ENCODE measurements at places on chromosomes 12 and 14.

DNA sequence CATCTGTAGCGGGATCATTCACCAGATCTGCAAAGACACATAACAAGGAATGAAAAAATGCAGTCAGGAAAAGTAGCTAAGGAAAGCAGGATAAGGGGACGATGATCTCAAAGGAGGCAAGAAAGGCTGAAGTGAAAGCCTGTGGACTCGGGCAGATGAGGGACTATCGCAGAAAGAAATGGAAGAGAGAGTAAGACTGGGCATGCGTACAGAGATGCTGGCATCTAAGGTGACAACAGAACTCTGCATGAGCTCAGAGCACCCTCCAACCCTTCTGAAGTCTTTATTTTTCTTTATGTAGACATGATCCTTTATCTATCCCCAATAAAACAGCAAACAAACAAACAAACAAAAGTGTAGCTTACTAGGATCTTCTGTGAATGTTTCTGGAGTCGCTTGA, 7.2 kb downstream of the MFAP5 start:
- no peak for DNase-seq

GRCh38 chr12:69661386-69661785, 37.7 kb downstream of the BEST3 start:
- DNase-seq: no peak

DNA sequence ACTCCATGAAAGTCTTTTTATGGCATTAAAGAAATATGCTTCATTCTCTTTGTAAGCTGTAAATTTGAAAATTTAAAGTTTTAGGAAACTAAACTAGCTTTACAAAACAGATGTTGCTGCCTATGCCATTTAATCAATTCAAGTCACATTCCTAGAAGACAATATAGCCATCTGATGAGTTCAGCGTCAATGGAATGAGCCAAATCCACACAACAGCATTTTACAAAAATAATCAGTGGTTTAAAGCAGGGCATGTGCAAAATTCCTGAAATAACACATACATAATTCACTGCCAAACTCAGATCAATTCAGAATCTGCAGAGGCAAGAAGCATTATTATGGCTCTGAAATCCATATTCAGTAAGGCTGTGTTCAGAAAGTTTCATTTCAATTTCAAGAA, 75.6 kb downstream of the MED13L start:
- no peak for DNase-seq

GRCh38 chr12:76312315-76312714, 35.9 kb downstream of the BBS10 start:
- DNase-seq: no peak

GRCh38 chr12:7058163-7058845, 2.2 kb upstream of the C1S start:
- no peak for DNase-seq

- DNase-seq: no peak
These were observed 4.3 kb upstream of the GPR132 start for GRCh38 chr14:105069522-105069870.

DNA sequence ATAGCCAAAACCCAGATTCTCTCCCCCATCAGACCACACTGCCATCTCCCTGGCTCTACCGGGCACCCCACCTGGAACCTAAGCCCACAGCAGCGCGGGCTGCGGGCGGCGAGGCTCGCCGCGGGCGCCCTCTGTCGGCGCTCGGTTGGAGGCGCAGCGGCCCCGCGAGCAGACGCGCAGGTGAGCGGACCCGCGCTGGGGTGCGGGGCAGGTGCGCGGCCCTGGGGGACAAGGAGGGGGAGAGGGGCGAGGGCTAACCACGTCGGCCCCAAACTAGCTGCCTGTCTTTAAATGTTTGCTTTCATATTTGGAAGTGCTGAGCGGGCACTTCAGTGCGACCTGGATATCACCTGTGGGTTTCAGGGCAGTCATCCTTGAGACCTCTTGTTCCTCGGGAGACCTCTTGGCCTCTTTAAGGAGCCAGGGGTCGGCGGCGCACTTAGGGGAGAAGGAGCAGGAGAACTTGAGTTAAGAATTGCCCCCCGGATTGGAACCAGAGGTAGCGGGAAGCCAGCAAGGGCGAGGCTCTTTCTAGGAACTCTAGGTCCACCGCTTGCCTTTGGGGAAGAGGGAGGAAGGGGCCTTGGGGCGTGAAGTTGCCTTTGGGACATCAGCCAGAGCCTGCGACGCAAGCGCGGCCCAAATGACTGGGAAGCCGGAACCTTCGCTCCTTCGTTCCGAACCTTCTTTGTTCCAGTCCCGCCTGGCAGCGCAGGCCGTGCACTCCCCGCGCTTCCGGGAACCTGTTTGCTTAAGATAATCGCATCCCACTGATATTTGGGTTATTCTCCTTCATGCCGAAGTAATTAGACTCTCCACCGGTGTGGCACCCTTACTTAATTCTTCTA, 78.7 kb downstream of the NEDD1 start:
- DNase-seq: peak; percentile 47

DNA sequence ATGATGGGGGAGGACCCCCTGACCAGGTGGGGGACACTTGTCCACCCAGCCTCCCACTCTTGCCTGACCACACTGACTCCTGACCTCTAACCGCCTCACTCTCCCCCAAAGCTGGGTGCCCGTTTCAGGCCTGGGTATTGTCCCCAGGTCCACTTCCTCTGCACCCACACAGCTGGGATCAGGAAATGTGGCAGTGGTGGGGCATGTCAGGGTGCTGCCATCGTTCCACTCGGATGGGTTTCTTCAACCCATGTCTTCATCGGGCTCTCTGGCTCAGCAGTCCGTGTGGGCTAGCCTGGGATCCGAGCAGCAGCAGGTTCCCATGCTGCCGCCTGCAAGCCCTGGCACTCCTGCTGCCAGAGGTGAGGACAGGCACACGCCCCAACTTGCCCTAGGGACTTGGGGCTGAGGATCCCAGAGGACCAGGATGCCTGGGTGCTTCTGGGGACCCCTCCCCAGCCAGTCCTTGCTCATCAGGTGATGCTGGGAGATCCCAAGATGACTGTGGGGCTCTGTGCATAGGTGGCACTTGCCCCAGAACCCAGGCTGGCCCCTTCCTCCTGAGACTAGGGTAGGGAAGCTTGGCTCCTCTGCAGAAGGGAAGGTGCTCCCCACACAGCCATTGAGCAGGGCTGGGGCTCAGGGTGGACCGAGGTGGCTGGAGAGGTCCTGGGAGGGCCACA, 2.9 kb upstream of the CLBA1 start:
- DNase-seq: no peak

GRCh38 chr14:85191986-85192385, 338.0 kb upstream of the FLRT2 start:
- DNase-seq: no peak

DNA sequence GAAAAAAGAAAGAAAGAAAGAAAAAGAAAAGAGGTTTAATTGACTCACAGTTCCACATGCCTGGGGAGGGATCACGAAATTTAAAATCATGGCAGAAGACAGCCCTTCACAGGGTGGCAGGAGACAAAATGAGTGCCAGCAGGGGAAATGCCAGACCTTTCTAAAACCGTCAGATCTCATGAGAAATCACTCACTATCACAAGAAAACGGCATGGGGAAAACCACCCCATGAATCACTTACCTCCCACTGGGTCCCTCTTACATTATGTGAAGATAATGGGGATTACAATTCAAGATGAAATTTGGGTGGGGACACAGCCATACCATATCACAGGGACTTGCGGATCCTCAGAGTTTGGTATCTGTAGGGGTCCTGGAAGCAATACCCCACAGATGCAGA, 16.3 kb upstream of the EGLN3 start:
- DNase-seq: no peak

GRCh38 chr14:87158283-87158682, 834.7 kb downstream of the GALC start:
- no peak for DNase-seq

GRCh38 chr12:105754313-105754712, 384.4 kb downstream of the NUAK1 start:
- DNase-seq: no peak

DNA sequence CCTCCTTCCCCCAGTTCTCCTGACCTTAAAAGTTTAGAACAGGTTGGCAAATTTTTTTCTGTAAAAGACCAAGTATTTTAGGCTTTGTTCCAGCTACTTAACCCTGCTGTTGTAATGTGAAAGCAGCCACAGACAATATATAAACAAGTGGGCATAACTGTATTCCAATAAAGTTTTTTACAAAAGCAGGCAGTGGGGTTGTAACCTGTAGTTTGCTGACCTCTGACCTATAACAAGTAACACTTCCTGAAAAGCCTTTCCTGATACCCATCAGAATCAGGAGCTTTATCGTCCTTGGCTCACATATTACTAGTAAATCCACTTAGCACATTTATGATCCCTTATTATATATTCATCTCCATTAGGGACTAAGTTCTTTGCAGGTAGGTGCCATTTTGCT, 13.1 kb upstream of the SMARCC2 start:
- no peak for DNase-seq

GRCh38 chr14:20499881-20500280, 5.5 kb upstream of the RNASE10 start:
- DNase-seq: no peak

GRCh38 chr12:50567926-50568325, 63.1 kb downstream of the DIP2B start:
- no peak for DNase-seq

- no peak for DNase-seq
These were observed 4.5 kb downstream of the ITPR2 start for GRCh38 chr12:26828280-26829073.

- DNase-seq: no peak
These were observed at the start of gene GALNT16 for GRCh38 chr14:69259527-69260189. Gene GALNT16 (plus strand): TSS chr14:69260158. CDS start chr14:69260291, 133 bp downstream.

GRCh38 chr12:120718055-120718454, 7.6 kb upstream of the ACADS start:
- DNase-seq: no peak

- DNase-seq: no peak
These were observed 9.1 kb downstream of the B4GALNT3 start for GRCh38 chr12:468671-469389.

DNA sequence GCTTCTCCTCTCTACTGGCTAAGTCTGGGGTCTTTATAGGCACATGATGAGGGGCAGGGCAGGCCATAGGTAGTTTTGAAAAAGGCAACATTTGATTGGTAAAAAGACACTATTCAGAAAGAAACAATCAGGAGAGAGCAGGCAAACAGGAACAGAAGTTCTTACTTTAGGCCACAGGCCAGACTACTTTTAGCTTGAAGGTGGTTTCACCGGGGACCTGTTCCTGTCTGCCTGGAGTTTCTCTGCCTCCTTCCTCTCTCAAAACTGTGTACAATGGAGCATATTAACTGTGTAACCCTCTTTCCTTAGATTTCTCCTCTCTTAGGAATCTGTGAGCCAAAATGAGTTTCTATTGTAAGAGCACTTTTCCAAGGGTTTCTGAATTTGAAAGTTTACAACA, 167.9 kb upstream of the AVPR1A start:
- DNase-seq: no peak

DNA sequence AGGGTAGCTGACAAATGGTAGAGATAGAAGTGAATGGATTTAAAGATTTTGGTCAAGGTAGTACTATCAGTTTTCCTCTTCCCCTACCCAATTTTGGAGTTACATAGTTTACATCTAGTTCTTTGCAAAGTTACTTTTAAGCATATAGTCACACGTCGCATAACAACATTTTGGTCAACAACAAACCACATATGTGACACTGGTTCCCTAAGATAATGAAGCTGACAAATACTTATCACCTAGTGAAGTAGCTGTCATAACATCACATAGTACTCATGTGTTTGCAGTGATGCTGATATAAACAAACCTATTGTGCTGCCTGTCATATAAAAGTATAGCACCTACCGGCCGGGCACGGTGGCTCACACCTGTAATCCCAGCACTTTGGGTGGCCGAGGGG, 45.4 kb downstream of the YAF2 start:
- DNase-seq: no peak

GRCh38 chr12:78086553-78087362, 256.1 kb downstream of the NAV3 start:
- no peak for DNase-seq

DNA sequence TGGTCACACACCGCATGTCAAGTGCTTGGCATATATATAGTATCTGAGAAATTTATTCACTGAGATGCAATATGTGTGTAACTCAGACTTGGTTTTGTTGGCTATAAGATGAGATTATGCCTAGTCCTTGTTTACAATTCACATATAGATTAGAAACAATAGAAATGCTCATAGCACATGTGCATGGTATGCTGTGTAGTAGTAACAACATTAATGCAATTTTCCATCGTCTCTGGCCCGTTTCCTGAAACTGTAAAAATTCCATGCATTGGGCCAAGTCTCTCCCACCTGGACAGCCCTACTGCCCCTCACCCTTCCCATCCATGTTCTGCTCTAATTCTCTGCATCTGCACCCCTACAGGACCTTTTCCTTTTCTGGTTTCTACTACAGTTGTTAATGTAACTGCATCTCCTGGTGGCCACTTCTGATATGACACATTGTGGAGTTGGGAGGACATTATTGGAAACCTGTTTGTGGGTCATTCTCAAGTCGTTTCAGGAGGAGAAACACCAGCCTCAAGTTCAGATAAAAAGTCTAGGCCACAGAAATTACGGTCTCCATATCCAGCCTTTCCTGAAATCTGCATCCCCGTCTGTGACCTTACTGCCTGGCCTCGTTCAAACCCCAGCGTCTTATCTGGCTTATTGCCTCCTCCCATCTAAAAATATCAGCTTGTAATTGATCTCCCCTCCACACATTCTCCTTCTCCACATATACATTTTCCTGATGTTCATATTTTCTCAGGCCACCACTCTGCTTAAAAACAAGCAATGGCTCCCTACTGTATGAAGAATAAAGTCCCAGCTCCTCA, 37.5 kb downstream of the EMP1 start:
- peak; percentile 13 for DNase-seq
